ENCODE measurements at places on chromosomes 5 and 9.

GRCh38 chr9:93028448-93029006 is 30.0 kb upstream of the SUSD3 start:
- DNase-seq = peak; percentile 29

- DNase-seq = no peak
These were observed 23.4 kb downstream of the PAEP start for GRCh38 chr9:135584934-135585333.

GRCh38 chr5:81154725-81155124 is 78.4 kb upstream of the CKMT2 start:
- no peak for DNase-seq

DNA sequence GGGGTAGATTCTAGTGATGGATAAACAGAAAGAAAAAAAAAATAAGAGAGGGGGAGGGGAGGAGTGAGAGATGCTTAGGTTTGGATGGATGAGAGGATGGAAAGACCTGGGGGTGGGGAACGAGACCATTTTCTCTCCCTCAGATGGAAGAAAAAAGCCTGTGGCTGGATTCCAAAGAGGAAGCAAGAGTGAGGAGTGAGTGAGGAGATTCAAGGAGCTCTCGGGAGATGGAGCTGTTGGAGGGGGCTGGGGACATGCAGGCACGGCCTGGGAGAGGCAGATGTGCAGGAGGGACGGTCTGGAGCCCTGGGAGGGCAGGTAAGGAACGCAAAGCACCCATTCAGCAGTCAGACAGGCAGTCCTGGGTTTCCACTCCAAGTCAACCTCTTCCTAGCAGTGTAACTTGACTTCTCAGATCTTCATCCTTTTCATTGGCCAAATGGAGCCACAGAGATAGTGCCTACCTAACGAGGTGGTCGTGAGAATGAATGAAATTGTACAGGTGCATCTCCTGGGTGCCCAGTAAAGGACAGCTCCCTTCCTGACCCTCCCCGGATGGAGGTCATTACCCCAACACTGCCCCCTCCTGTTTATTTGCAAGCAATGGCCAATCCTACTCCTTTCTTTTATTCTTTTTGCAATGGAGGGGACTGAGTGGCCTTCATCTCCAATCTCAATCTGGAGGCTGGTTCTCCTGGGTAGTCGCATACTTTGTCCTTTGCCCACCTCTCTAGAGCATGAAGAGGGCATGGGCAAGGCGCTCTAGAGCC is 52.2 kb downstream of the PCDH1 start:
- no peak for DNase-seq

GRCh38 chr5:176934309-176934930 is 35.3 kb upstream of the HK3 start:
- no peak for DNase-seq

DNA sequence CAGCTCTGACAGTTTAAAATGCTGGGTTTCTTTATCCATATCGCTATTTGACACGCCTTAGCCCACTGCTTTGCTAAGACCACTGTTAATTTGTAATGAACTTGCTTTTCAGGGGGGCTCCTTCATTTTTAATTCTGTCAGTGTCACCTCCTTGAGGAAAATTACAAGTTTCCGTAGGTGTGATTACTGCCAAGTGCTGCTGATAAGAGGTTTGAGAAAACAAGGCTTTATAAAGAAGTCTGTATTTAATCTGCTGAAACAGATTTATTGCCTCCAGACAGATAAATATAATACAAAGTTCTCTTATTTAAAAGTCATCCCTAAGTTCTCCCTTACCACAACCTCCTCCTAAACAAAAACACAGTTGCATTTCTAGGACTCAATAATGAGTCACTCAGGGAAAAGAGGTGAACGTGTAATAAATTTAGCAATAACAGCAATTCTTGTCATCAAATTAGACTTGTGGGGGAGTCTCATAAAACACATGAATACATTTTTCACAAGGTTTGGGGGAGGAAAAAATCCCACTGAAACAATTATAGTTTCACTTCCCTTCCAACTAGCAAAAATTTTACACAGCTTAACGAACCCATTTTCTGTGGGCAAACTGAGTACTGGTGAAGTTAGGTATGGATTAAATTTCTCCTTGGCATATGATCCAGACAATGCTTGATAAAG is 72.8 kb downstream of the MAPKAP1 start:
- DNase-seq = no peak

All from stimulated activated naive CD4-positive, alpha-beta T cell treated with Interleukin-2 at 50 U/mL for 16 hours (primary cell).